ENCODE measurements at places on chromosomes 5 and 9. TPM values are rescaled to one million over a fixed set of nuclear protein-coding genes. Genes with fewer than 3 reads are reported as not detected.
A peak's percentile ranks its signal among the peaks of the same experiment; 100 is the strongest.

The HAND1 gene
- not detected for total RNA-seq

The EMB gene
- total RNA-seq: 67.1 TPM

DNA sequence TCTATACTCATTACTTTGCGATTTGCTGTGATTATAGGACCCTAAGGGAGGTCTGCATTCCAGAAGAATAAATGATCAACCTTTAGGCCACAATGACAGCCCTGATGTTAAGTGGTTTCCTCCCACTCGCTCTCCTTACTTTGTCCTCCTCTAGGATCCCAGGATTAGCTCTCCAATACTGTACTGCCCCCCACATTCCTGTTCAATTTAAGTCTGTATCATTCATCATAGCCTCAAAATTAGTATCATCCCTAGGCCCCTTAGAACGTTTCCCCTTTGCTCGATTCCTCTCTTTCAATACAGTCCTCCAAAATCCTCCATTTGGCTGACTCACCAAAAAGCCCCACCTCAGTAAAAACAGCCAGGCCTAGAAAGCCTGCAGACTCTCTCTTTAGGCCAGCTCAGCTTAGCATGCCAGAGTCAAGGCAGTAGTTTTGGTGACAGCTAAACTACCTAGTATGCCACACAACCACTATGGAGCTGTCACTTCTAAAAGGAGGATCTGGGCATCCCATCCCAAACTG, 24.4 kb downstream of the RNF145 start:
- no peak overlapping the region for H3K4me3 ChIP-seq
- H3K27ac ChIP-seq: peak overlapping the region; percentile 84
- peaks cover 74% of the 10 kb centered on the region for H3K4me1 ChIP-seq
- no peaks in the 10 kb centered on the region for H3K27me3 ChIP-seq
- peak; percentile 61 for DNase-seq
- peaks cover 47% of the 10 kb centered on the region for H3K36me3 ChIP-seq

GRCh38 chr5:181218795-181219124, 4.3 kb upstream of the TRIM41 start:
- DNase-seq: no peak
- peaks cover 5% of the 10 kb centered on the region for H3K27me3 ChIP-seq

- no peak overlapping the region for H3K27ac ChIP-seq
- no peaks in the 10 kb centered on the region for H3K4me1 ChIP-seq
These were observed 157.4 kb upstream of the SPRY4 start for GRCh38 chr5:142482207-142482606.

DNA sequence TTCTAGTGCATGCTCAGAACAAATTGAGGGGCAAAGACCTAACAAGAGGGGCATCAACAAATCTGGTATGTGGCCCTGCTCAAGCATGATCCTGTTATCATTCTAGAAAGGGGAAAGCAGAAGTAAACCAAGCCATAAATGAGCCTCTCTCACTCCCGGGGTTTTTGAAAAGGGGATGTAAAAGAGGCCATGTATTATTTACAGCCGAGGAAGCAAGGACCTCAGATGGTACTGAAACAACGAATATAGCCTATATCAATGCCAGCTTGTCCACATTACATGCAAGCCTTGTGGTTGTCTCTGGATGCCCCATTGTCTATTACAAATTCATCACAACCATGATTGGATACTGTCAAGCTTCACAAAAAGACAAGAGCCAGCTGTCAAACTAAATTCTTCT, 211.3 kb downstream of the DCP2 start:
- H3K27me3 ChIP-seq: no peaks in the 10 kb centered on the region
- no peak overlapping the region for H3K27ac ChIP-seq
- no peaks in the 10 kb centered on the region for H3K36me3 ChIP-seq
- no peak for DNase-seq
- H3K4me3 ChIP-seq: no peak overlapping the region
